ENCODE measurements at places on chromosomes 6 and 20.

- DNase-seq: no peak
These were observed 18.3 kb downstream of the C20orf173 start for GRCh38 chr20:35510951-35511735.

DNA sequence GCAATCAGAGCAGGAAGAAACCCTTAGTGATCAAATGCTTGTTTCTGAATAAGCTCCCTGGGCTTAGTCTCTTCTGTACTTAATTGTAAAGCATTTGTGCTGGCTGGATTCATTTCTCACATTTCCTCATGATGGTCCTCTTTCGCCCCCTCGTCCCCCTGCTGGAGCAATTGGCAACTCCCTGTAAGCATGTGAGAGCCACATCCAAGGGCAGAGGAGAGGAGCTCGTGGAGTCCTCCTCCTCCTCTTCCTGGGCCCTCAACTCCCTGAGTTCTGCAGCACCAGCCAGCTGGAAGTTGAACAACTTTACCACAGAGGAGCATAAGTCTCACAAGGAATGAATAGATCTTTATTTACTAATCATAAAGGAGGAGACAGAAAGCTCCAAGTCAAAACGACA, 12.6 kb downstream of the ANKEF1 start:
- DNase-seq: no peak

DNA sequence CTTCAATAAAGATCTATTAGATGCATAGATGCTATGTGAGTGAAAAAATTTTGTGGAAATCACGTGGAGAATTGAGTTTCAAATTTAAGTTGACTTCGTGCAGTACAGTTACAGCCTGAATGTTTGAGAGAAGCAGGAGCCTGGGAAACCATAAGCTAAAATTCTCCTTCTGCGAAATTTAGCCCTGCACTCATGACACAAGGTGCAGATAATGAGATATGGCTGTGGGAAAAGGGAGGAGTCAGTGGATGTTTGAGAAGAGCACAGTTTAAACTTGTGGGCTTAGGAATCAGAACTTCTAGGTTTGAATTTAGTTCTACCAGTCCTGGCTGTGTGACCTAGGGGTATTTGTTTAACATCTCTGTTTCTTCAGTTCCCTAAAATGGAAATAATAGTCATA, 32.1 kb upstream of the SIRPG start:
- DNase-seq: no peak

DNA sequence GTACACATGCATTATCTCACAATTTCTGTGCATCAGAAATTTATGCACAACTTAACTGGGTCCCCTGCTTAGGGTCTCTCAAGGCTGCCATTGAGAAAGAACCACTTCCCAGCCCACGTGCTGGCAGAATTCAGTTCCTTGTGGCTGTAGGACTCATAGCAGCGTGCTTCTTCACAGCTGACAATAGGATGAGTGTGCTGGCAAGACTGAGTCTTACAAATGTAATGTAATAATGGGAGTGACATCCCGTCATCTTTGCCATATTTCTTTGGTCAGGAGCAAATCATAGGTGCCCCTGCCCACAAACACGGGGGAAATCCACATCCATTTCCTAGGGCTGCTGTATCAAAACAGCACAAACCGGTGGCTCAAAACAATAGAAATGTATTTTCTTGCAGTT, 77.4 kb downstream of the FIG4 start:
- DNase-seq: no peak

DNA sequence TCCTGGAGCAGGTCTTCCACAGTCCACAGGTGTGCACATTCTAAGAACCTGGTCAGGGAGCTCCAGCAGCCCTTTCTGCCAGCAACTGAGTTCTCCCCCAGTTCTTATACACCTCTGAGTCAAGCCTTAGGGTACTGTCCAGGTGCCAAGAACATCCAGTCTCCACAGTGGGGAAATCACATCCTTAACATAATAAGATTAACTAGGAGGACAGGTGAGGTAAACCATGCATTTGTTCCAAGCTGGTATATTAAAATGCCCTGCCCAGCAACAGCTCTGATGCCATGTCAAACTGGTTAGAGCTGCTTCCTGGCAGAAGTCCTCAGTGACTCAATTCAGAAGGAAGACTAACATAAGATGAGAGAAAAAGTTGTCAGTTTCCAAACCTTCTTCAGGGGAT, 303.9 kb upstream of the SGK1 start:
- DNase-seq: no peak

- DNase-seq: no peak
These were observed 22.1 kb downstream of the REPS1 start for GRCh38 chr6:138965971-138966370.

GRCh38 chr20:38843346-38843745, 37.8 kb downstream of the PPP1R16B start:
- no peak for DNase-seq

DNA sequence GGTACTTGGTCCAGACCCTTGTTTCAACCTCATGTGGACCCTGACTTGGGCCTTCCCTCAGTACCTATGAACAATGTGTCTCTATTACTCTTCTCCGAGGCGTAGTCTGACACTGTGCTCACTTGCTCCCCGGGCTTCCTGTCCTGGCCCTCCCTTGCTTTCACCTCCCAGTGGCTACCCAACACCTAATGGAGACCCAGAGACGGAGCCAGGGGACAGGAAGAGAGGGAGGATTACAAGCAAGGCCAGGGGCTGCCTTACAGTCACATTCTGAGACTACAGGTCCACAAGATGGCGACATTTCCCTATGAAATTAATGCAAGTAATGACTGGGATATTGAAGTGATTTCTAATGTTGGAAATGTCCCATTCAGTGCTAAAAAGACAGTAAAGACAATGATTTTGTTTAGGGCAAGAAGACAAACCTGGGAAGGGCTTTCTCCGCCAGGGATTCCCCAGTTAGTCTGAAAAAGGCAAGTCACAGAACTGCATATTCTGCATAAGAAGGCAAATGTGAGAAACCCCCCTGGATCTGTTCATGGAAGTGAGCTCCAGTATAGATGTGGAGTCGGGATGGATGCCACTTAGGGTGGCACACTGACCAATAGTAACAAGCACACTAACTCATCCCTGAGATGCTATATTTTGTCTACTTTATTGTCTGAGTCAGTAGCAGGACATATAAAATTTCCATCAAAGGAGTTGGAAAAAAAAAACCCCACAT, 44.0 kb upstream of the ZBTB24 start:
- peak; percentile 32 for DNase-seq

DNA sequence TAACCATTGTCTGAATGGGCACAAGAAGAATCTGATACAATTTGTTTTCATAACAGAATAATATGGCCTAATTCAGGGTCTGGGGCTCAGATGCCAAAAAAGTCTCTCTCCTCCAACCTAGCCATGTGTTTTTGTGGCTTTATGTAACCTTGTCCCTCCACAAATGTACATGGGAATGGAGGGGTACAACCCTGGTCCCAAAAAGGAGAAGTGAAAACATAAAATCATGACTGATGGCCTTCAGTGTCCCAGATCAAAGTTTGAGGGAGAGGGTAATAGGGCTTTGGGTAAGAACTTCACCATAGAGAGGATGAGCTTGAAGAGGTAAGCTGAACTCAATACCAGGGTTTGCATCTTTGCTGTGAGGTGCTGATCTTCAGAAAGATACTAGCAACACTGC, 136.3 kb upstream of the BACH2 start:
- no peak for DNase-seq
